ENCODE measurements at places on chromosomes 4 and X.

- no peak for DNase-seq
Measured at GRCh38 chr4:122293374-122294365, 85.1 kb upstream of the ADAD1 start.

GRCh38 chrX:107826238-107827029 lies 768 bp downstream of the MID2 start:
- peak; percentile 37 for DNase-seq

GRCh38 chr4:2849267-2850152 lies 5.9 kb downstream of the ADD1 start:
- DNase-seq: no peak

GRCh38 chr4:82123934-82124333 lies 249.9 kb downstream of the HNRNPD start:
- DNase-seq: no peak

GRCh38 chr4:120809518-120809917 lies 113.0 kb downstream of the PRDM5 start:
- DNase-seq: no peak

GRCh38 chr4:3461515-3462291 lies 1.4 kb upstream of the DOK7 start:
- no peak for DNase-seq

- no peak for DNase-seq
Measured at GRCh38 chr4:101141855-101142254, 205.5 kb downstream of the PPP3CA start.

DNA sequence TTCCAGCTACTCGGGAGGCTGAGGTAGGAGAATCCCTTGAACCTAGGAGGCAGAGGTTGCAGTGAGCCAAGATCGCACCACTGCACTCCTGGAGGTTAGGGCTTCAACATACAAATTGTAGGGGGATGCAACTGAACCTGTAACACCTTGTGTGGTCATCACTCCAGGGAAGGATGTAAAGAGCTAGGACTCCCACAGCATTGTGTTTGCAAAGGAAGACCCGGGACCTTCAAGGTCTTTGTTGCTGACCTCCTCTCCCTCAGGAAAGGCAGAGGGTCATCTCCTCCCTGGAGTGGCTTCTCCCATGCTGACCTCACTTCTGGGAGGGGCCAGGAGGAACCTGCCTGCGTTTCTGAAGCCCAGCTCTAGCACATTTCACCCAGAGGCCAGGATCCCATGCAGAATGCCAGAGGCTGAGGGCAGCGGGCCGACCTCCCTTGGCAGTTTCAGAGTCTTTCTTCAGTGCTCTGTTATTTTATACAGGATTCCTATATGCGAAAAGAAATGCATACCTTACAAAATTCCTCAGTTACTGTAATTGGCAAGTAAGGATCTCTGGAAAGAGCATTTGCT lies 80.2 kb downstream of the HTRA3 start:
- no peak for DNase-seq

DNA sequence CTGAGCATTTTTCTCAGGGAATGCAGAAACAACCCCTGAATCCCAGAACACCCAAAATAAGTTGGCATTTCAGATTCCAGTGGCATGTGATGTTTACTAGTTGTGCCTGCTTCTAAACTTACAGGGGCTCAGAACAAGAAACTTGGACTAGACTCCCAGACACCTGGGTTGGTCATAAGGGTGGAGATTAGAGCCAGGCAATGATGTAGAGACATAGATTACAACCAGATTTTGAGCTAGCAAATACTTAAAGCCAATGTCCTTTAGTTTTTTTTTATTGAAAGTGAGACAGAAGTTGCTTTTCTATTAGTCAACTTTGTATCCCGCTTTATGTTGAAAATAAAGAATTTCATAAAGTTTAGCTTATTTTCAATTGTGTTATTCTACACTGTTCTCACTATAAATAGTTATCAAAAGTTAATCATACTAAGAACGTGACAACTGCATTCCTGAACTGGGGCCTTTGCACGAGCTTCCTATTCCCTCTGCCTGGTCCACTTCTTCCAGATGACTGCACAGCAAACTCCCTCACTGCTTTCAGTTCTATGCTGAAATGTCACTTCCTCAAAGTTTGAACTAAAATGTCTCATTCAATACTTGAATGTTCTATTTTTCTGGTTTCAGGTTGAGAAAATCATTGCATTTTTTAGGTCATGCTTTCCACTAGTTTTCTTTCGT lies 224.7 kb upstream of the PPP1R2C start:
- DNase-seq: no peak

DNA sequence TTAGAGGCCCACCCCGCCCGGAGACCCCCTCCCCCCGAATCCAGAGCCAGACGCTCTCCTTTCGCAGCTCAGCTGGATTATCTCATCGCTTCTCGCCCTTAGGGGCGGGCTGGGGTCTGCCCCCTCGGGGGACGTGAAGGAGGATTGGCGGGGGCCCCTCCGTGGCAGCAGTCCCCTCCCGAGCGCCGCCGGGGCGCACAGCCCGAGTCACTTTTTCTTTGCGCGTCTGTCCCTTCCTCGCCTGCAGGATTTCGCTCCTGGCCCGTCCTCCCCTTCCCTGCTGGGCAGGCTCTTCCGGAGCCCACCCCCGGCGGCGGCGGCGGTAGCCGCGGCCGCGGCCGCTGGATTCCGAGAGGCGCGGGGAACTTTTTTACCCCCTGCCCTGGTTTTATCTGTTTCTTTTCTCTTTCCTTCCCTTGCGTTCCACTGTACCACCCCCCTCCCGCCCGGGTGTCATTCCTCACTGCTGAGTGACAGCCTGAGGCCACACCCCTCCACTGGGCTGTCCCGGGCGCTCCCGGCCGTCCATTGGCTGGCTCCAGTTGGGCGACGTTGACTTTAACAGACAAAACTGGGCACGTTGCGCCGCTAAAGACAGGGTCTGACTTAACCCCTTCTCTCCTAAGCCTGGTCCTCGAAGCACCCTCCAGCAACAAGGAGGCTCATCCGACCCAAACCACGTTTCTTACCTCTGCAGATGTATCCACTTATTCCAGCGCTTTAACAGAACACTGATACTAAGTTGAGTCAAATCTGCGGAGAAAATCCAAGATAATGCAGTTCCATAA lies 492 bp upstream of the NKX3-2 start:
- DNase-seq: peak; percentile 49

GRCh38 chr4:123304151-123304964 lies 92.2 kb upstream of the SPRY1 start:
- DNase-seq: no peak

DNA sequence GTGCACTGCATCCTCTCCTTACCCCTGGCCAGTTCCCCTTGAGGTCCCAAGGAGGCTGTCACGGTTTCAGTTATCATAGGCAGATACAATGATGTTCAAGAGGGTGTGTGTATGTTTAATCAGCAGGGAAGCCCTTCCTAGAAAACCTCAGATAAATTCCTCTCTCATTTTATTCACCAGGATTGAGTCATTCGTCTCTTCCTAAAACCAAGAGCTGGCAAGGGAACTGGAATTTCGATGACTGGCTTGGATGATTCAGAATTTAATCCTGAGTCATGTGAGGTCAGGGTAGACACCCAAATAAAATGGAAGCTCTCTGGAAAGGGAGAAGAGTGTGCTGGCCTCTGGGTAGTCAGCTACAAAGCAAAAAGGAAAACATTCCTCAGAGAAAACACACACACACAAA lies 106.2 kb upstream of the RAPGEF2 start:
- DNase-seq: no peak

- DNase-seq: no peak
Measured at GRCh38 chr4:113433116-113433515, 328.4 kb downstream of the CAMK2D start.

DNA sequence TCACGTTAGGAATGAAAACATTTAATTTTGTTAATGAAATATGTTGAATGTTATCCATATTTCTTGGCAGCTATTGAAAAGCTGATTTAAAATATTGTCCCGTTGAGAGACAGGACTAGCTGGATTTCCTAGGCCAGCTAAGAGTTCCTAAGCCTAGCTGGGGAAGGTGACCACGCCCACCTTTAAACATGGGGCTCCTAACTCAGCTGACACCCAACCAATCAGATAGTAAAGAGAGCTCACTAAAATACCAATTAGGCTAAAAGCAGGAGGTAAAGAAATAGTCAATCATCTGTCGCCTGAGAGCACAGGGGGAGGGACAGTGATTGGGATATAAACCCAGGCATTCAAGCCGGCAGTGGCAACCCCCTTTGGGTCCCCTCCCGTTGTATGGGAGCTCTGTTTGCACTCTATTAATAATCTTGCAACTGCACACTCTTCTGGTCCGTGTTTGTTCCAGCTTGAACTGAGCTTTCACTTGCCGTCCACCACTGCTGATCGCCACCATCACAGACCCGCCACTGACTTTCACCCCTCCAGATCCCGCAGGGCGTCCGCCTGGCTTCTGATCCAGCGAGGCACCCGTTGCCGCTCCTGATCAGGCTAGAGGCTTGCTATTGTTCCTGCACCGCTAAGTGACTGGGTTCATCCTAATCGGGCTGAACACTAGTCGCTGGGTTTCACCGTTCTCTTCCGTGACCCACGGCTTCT lies 308.9 kb downstream of the GLUD2 start:
- DNase-seq: no peak

DNA sequence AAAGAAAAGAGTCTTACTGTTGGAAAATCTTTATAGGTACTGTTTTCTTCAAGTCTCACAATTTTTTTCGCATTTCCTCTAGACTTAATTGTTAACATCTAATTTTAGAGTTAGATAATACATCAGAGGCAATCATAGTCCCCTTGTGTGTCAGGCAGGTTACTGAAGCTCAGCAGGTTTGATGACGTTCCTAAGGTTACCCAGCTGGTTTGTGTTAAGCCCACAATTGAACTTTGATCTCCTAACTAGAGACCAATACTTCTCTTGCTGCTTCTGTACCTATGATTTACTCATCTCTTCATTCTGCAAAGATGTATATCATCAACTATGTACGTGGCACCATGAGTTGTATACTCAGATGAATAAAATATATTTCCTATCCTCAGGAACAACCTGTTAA lies 131.6 kb upstream of the STIM2 start:
- DNase-seq: no peak

- DNase-seq: no peak
Measured at GRCh38 chr4:34486461-34487363, 1757.6 kb downstream of the ARAP2 start.

- no peak for DNase-seq
Measured at GRCh38 chr4:150436598-150437370, 145.2 kb upstream of the MAB21L2 start.

GRCh38 chr4:13694256-13694655 lies 66.7 kb upstream of the BOD1L1 start:
- no peak for DNase-seq

DNA sequence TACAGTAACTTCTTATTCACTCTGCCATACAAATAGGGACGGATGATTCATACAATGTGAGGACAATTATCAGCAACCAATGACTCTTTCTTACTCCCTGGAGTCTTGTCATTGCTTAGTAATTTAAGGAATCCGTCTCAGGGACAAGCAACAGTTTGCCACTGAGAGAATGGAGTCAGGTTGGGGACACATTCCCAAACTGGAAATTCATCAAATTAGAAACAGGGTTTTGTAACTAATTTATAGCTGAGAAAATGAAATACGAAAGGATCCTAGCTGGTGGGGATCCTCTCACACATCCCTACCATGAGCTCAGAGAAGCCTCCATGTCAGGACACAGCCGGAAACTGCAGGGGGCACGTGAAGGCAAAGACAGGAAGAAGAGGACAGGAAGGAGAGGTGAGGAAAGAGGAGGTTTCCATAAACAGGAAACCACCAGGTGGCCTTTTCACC lies 50.4 kb upstream of the KDR start:
- DNase-seq: no peak

- DNase-seq: no peak
Measured at GRCh38 chr4:184397516-184398163, 76.7 kb downstream of the IRF2 start.

- peak; percentile 54 for DNase-seq
Measured at GRCh38 chr4:159206427-159206871, 103.6 kb downstream of the RAPGEF2 start.

DNA sequence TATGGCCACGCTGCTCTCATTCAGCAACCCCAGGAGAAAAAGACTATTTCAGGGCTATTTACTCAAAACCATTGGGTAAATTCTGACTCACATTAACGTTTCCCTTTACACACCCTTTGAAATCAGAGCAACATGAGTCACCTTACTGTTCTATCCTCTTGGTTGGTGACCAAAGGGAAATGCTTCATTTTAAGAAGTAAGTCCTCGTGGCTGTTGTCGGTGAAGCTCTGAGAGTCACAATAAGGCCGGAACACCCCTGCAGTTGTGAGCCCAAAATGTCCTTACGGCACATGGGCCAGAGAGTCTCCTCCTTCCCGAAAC lies 56.3 kb upstream of the SPRY1 start:
- no peak for DNase-seq

- no peak for DNase-seq
Measured at GRCh38 chr4:19386786-19387185, 864.9 kb upstream of the SLIT2 start.

- DNase-seq: no peak
Measured at GRCh38 chr4:159577241-159577640, 474.4 kb downstream of the RAPGEF2 start.

- DNase-seq: no peak
Measured at GRCh38 chrX:69020316-69020715, 144.9 kb downstream of the PJA1 start.

- no peak for DNase-seq
Measured at GRCh38 chrX:130631011-130631410, 229.2 kb downstream of the RBMX2 start.

- DNase-seq: no peak
Measured at GRCh38 chr4:24477919-24478318, 106.4 kb downstream of the DHX15 start.

- DNase-seq: no peak
Measured at GRCh38 chr4:34733185-34733941, 1511.0 kb downstream of the ARAP2 start.

DNA sequence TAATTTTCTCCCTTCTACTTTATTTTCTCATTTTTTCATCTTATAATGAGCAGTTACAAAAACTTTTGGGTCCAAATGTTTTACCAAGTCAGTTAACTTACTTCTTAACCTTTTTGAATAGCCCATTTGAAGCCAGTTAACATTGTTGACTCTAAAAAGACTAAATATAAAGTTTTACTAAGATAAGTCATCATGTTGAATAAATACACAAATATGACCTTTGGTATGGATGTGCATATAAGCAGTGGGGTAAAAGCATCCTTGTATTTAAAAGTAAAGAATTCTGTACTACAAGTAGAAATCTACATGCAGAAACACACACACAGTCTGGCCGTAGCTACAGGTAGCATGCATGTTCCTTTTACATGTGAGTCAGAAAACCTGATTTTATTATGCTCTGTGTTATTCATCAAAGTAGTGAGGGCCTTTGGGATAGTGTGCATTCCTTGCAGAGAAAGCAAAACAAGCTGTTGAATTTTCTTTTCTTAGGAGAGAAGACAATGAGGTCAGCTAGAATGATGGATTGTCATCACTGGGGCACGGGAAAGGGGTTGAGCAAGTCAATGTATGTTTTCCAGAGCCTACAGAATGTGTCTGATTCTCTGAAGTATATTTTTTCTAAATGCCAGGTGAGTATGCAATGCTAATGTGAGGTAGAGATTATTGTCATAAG lies 533.2 kb upstream of the AGA start:
- DNase-seq: no peak

GRCh38 chrX:42748067-42748850 lies 29.7 kb downstream of the PPP1R2C start:
- no peak for DNase-seq

GRCh38 chrX:65751519-65751918 lies 84.1 kb downstream of the MSN start:
- DNase-seq: no peak

GRCh38 chr4:87865960-87866598 lies 33.3 kb downstream of the MEPE start:
- DNase-seq: no peak

GRCh38 chrX:154378059-154378798 lies 866 bp upstream of the EMD start:
- DNase-seq: peak; percentile 44

All from activated naive CD4-positive, alpha-beta T cell treated with anti-CD3 and anti-CD28 coated beads, Interleukin-2, amount 50 U/mL, for 16 hours (primary cell).